Stomach (tissue), 19 donors: ENCODE measurements at places on chromosomes 16 and 17.

DNA sequence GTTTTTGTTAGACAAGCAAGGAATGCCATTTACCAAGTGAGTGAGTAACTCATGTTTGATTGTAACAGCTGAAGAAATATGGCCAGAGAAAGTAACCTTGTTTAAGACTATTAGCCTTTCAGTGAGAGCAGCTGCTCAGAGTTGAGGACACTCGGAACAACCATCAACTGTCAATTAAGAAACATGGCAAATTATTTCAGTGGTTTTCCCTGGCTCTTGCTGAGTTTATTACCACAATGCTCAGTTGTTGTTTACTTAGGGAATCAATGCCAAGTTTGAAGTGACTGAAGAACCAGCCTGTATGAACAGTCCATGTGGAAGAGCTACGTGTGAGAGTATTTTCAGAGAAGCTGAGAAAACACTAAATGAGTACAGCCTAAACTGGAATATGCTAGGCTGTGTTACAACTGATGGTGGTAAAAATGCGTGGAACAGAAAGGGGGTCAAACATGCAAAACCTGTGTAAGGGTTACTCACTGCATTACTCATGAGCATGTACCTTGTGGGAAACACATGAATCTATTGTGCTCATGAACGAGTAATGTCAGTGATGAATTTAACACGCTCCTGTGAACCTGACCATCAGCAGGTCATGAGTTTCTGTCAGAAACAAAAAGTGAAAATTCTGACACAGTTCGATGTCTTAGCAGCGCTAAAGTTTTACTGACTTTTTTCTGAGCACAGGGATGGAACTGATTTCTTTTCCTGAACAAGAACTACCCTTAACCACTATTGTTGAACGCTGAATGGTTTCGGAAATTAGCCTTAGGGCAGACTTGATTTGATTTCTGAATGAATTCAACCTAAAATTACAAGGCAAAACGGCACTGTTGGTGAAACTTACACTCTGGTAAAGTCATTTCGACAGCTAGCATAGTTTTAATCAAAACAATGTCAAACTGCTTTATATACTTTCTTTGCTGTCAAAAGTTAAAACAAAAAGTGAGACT lies 33.5 kb downstream of the GNA13 start:
- DNase-seq: no peak

DNA sequence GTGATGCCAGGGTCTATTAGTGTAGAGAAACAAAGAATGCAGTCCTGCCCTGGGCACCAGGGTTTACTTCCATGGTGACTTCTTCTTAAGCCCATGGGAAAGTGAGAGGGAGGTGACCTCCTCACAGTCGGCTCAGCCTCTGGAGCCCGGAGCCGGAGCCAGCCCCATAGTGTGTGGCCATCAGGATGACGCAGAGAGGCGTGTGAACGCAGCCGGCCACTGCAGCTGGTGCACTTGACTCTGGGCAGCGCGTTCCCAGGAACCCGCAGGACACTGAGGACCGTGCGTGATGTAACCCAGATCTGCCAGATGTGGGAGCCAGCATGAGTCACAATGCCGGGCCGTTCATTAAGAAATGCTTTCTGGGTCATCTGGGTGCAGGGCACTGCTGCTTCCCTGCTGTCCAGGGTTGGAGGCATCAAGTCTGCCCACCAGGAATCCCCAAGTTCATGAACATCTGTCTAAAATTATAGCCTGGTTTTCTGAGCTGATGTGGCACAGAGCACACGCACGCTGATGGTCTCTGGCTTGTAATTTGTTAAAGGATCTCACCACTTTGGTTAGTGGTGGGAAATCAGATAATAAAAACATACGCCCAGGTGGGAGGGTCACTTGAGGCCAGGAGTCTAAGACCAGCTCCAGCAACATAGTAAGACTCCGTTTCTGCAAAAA lies 114.1 kb downstream of the PITPNC1 start:
- peak; percentile 91 for DNase-seq

GRCh38 chr16:22762486-22762885 lies 51.5 kb upstream of the HS3ST2 start:
- no peak for DNase-seq

GRCh38 chr16:80656711-80657150 lies 115.9 kb downstream of the DYNLRB2 start:
- no peak for DNase-seq

GRCh38 chr16:12580809-12581208 lies 222.9 kb downstream of the CPPED1 start:
- no peak for DNase-seq

DNA sequence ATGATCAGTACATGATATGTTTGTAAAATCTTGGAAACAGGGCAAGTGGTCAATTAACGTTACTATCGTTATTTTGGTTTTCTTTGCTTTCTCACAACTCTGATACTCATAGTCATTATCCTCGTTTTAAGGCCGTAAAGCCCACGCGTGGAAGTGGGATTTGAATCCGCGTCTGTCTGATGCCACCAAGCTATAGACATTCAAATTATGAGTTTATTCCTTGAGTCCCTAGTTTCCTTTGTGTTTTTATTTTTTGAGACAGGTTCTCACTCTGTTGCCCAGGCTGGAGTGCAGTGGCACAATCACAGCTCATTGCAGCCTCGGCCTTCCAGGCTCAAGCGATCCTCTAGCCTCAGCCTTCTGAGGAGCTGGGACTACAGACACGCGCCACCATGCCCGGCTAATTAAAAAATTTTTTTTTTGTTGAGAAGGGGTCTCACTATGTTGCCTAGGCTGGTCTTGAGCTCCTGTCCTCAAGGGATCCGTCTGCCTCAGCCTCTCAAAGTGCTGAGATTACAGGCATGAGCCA lies 1.0 kb downstream of the DCTN5 start:
- no peak for DNase-seq

DNA sequence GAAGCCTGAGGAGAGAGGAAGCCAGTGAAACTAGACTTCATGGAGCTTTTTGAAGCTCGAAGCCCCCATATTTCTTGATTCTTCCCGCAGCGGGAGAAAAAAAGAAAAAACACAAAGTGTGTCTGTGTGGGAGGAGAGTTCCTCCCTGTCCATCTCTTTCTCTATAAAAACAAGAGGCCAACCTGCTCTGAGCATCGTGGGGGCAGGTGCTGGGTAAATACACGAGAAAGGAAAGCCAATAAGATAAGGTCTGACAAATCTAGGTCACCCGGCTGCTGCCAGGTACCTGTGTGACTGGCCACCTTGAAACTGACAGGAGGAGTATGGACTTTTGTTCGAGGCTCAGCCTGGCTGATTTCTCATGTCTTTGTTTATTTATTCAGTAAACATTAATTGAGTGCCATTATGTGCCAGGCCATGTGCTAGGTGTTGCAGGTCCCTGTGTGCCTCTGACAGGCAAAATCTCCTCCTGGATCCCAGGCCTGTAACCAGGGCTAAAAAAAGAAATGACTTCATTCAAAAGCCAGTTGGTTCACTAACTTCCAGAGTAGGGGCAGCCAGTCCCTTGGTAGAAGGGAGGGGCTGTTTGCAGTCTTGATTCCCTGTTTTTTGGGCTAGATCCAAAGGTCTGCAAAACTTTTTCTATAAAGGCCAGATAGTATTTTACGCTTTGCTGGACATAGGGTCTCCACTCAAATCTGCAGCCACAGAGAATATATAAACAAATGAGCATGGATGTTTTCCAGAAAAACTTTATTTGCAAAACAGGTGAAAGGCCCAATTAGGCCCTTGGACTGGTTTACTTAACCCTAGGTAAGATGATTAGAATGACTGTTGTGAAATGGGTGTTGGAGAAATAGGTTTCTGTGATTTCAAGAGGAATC lies 35.6 kb downstream of the YPEL2 start:
- DNase-seq: peak; percentile 89

GRCh38 chr17:63032142-63032541 lies 66.1 kb downstream of the TANC2 start:
- no peak for DNase-seq

DNA sequence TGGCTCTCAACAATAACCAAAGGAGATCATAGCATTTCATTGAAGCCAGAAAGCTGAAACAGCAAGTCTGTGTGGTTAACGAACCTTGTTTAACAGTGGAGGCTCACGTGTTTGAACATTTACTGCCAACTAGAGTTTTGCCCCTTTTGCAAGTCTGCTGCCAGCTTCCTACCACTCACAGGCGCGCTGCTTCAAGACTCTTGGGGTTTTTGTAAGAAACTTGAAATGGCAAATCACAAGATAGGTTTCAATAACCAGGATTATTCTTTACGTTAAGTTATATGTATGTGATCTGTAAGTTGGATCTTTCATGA lies 1.2 kb downstream of the SNTB2 start:
- no peak for DNase-seq

- peak; percentile 43 for DNase-seq
Observed at GRCh38 chr17:79890706-79891105, 51.5 kb upstream of the CBX4 start.

- DNase-seq: no peak
Observed at GRCh38 chr17:75668489-75668888, 1.4 kb downstream of the SAP30BP start.

- no peak for DNase-seq
Observed at GRCh38 chr16:23509441-23509754, 896 bp downstream of the GGA2 start.

DNA sequence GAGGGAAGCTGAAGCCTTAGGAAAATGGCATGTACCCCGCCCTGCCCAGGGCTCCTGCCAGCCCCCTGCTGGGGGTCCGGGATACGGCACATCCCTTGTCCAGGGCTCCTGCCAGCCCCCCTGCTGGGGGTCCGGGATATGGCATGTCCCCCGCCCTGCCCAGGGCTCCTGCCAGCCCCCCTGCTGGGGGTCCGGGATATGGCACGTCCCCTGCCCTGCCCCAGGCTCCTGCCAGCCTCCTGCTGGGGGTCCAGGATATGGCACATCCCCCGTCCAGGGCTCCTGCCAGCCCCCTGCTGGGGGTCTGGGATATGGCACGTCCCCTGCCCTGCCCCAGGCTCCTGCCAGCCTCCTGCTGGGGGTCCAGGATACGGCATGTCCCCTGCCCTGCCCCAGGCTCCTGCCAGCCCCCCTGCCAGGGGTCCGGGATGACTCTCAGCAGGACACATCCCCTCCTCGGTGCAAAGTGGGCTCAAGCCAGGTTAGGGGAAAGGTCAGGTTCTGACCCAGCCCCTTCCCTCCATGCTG lies 43.2 kb downstream of the RPH3AL start:
- DNase-seq: peak; percentile 57
